ENCODE measurements at places on chromosomes 7 and 10. TPM values are rescaled to one million over a fixed set of nuclear protein-coding genes. Genes with fewer than 3 reads are reported as not detected.

IKZF1 gene
- total RNA-seq: 1.4 TPM

SPDYE11 gene
- total RNA-seq: not detected

TFEC gene
- not detected for total RNA-seq

SP8 gene
- total RNA-seq: 59.2 TPM

GPR85 gene
- not detected for total RNA-seq

PRF1 gene
- not detected for total RNA-seq

TIMM23B gene
- 10.9 TPM for total RNA-seq

RBM20 gene
- 0.15 TPM for total RNA-seq

NME8 gene
- total RNA-seq: 2.7 TPM

PLEKHA1 gene
- total RNA-seq: 38.2 TPM

JCAD gene
- total RNA-seq: 3.9 TPM

BTBD16 gene
- total RNA-seq: 0.42 TPM

BNIP3 gene
- total RNA-seq: 129 TPM

ARMC3 gene
- total RNA-seq: 0.59 TPM

TMEM106B gene
- 26.6 TPM for total RNA-seq

CDK5 gene
- total RNA-seq: 24.3 TPM

OAT gene
- 214 TPM for total RNA-seq

GLI3 gene
- 6.7 TPM for total RNA-seq

AGR3 gene
- total RNA-seq: not detected

SUN3 gene
- not detected for total RNA-seq

PARD3 gene
- 62.8 TPM for total RNA-seq

PLEKHS1 gene
- total RNA-seq: not detected

CREM gene
- total RNA-seq: 36.0 TPM

SEMA3A gene
- 22.1 TPM for total RNA-seq

Data from H7 (cell line).